ENCODE measurements at places on chromosomes 4 and X.

DNA sequence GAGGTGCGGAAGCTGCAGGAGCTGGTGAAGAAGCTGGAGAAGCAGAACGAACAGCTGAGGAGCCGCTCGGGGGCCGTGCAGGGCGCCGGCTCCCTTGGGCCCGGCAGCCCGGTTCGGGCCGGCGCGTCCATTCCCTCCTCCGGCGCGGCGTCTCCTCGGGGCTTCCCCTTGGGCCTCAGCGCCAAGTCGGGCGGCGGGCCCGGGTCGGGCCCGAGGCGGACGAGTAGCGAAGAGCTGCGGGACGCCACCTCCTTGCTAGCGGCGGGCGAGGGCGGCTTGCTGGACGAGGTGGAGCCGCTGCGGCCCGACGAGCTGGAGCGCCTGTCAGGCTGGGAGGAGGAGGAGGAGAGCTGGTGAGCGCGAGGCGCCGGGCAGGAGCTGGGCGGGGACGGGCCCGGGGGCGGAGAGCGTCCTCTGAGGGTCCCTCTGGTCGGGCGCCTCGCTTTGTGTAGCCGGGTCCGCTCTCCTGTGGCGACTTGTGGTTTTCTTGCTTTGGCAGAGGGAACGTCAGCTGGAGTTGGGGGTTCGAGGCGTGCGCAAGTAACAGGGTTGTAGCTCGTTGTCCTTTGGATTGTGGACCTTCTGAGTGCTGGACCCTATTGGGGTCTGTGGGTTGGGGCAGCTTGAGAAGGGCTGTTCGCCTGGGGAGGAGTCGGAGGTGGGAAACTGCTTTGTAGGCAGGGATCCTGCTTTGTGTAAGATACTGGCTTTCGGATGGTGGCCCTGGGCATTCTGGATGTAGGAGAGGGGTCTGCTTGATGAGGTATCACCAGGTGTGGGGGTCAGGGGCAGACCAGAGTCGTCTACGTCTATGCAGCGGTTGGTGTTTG is 662 bp downstream of the SLAIN2 start:
- peak; percentile 18 for DNase-seq

DNA sequence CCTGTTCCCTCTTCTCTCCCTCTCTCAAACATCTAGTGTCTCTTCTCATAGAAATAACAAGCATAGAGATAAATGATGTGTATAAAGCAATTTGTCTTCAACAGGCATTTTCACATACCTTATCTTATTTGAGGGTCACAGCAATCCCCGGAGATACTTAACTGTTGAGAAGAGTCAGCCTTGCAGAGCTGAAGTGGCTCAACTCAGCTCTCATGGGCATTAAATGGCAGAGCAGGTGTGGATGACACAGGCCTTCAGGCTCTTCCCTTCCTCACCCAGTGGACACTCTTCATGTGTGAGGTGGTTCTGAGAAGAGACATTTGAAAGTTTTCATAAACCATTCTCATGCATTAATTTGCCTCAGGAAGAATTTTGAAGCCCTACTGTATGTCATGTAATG is 134.2 kb downstream of the AFF2 start:
- no peak for DNase-seq

DNA sequence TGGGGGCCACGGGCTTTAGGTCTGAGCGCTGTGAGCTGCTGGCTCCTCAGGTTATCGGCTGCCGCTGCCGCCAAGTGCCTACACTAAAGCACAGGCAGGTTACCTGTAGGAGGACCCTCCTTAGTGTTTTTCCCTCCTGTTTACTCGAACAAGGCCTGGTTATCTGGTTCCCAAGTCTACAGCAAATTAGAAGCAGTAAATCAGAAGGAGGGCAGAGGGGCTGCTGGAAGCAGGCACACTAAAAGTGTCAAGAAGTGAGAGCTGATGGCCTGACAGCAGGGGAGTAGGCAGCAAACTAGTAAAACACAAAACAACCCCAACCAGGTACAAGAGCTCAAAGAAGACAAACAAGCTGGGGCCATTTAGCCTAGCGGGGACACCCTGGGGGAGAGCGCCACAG is 125.0 kb upstream of the PJA1 start:
- no peak for DNase-seq

GRCh38 chr4:153362184-153362583 is 17.7 kb downstream of the MND1 start:
- DNase-seq, result no peak

GRCh38 chrX:18426004-18426320 is 554 bp downstream of the CDKL5 start:
- DNase-seq, result no peak

DNA sequence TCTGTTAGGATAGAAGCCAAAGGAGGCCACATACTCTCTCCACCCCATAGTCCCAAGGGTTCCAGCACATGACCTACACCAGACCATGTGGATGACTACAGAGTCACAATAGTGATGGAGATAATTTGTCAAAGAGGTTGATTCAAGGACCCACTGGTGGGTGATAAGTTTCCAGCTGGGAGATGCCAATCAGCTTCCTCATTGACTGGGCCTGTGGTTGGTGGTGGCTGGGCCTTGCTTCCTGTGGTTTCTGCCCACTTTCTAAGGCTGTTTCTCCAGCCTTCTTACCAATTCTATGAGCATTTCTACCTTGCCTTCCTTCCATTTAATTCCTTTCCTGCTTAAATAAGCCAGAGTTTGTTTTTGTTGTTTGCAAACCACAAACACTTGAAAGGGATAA is 95.5 kb upstream of the CPEB2 start:
- no peak for DNase-seq

- DNase-seq, result no peak
Measured at GRCh38 chr4:138897811-138898226, 117.8 kb upstream of the NOCT start.

DNA sequence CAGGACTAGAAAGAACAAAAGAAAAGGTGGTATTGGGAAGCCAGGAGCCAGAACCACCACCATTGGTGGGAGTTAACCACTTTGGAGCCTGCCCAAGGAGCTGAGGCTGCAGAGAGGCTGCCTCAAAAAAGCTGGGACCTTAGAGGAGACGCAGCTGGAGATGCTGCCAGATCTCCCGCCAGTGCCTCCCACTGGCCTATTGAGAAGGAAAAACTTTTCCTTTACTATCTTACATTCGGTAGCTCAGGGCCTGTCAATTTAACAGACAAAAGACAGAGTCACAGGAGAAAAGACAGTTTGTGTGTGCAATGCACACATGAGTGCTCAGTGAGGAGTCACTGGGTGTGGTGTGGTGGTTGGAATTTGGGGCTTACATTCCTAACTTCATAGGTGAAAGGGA is 52.4 kb upstream of the HPSE start:
- no peak for DNase-seq

- no peak for DNase-seq
Measured at GRCh38 chrX:31057291-31057690, 14.6 kb downstream of the FTHL17 start.

DNA sequence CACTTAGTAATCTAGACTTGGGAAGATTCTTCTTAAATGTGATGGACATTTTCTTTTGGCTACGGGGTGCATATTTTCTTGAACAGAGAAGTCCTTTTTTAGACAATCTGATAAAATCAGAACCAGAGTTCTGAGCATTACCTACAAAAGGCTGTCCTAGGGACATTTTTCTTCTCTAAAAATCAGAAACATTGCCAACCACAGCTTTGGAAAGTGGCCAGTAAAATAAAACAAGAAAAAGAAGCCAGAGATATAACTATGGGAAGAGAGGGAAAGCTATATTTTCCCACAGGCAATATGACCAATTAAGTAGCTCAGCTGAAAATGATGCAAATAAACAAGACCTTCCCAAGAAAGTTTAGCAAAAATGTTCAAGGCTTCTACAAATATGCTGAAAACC is 55.9 kb downstream of the MXRA5 start:
- no peak for DNase-seq

DNA sequence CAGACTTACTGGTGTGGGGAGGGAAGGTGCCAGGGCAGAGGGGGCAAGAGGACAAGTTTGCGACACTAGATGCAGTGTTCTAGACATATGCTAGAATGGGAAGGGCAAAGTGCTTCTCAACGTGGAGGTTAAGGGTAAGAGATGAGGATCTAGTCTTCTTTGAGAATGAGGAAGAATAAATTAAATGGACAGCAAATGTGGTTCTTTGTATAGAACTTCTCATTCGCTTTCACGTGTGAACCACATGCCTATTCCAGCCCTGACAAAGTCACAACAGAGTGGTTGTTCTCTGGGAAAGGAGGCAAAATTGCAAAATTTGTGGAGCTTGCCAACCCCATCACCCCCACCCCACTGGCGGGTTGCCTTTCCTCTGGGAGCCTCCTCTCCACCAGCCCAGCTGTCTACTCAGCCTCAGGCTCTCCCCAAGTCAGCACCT is 1.5 kb upstream of the ANXA5 start:
- no peak for DNase-seq

DNA sequence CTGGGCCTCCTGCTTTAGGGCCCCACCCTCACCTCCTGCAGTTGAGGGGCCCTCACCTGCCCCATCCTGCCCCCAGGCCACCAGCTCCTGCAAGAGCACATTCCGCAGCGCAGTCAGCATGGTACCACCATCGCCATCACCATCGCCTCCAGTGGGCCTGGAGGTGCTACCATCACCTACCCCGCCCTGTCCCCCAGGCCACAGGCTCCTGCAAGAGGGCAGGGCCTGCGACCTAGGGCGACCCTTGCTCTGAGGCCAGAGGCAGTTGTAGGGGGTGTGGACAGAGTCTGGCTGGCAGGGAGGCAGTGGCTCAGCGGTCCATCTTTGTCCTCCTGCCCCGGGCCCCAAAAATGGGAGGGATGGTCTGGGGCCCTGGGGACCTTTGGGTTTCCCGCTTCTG is 3.9 kb upstream of the HAUS7 start:
- no peak for DNase-seq

DNA sequence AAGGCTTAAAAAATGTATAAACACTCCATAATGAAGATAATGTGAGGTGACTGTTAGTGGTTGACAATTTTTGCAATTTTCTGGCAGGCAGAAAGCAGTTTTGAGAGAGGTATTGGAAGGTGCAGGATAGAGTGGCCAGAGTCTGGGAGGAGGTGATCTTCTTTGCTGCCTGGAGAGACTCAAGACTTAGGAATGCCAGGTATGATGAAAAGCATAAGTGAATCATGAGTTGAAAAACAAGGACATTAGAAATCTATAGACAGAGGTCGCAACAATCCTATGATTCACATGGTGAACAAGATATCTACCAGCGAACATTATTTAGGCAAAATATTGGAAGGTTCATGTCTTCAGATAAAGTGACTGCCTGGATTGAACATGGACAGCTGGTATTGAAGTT is 118.5 kb downstream of the CFAP299 start:
- no peak for DNase-seq

- DNase-seq, result no peak
Measured at GRCh38 chrX:47452112-47452511, 30.9 kb downstream of the ZNF41 start.

- DNase-seq, result no peak
Measured at GRCh38 chrX:18884916-18885315, 99.0 kb downstream of the PHKA2 start.

DNA sequence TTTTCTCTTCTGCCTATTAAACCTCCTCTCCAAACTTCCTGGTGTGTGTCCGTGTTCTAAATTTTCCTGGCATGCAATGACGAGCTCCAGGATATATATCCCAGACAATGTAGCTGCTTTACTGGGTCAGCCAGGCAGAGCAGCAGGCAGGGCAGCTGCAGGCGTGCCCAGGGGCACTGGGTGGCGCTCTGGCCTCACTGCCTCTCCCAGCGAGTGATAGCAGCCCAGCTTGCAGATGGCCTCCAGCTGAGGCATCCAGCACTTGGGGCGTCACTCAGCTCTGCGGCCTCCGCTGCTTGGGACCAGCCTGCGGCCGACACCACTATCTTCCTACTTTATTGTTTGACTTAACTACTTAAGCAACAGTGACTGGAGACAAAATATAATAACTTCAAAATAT is 23.0 kb upstream of the UBA6 start:
- DNase-seq, result no peak

DNA sequence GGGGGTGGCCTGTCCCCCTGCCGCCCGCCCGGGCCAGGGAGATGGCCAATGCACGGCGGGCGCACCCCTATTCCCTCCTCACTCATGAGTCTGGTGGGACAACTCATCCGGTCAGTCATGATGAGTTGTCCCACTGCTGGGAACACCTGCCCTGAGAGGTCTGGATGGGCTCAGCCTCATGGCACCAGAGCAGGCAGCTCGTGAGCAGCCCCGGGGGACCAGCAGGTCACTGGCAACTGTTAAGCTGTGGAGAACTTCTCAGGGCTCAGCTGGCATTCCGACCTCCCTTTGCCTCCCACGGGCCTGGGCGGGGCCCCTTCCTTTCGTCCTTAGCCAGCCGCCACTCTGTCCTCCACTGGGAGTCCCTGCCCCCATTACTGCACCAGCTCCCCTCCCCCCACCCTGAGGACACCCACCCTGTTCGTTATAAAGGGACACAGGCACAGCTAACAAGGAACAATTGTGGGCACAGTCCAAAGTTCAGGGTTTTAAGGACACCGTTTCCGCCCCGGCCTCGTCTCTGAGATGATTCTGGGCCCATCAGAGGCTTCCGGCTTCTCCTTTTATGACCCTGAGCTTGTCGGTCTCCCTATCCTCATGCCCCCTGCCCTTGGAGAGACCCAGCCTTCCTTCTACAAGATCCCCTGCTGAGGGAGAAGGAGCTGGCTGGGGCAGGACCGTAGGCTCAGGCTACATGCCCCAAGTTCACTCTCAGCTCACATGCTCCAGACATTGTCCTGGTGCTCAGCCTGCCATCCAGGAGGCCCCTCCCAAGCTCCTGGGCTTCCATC is 14.6 kb upstream of the KIAA0232 start:
- no peak for DNase-seq

DNA sequence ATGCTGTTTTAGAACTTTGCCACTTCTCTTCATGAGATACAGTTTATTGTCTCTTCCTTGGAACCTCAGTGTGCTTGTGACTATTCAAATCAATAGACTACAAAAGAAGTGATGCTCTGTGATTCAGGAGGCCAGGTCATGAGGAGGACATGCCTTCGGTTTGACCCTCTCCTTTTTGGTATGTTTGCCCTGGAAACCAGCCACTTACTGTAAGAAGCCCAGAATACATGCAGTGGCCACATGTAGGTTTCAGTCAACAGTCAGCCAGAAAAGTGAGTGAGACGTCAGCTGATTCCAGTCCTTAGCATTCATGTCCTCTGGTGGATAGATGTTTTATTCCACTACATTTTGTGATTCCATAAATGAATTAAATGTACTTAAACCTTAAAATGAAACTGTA is 328.7 kb downstream of the PCDH18 start:
- DNase-seq, result no peak

DNA sequence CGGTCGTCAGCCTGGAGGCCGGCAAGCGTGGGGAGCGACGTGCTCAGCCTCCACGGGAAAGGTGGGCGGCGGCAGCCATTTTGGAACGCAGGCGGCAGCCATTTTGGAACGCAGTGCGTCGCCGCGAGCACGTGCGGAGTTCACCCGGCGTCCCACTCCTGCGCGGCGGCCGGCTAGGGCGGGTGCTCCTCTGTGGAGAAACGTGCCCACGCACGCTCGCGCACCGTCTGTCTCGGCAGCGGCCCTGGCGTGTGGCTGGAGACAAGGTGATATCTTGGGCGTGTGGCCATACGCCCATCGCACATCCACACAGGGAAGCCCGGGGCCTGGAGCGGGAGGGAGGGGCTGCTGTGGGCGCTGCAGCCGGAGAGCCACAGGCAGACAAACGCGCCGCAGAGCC is 21.1 kb downstream of the CPLX1 start:
- DNase-seq, result no peak

- no peak for DNase-seq
Measured at GRCh38 chrX:32137525-32137924, 1065.7 kb upstream of the FTHL17 start.

- DNase-seq, result no peak
Measured at GRCh38 chr4:126772662-126773061, 860.1 kb upstream of the INTU start.

- no peak for DNase-seq
Measured at GRCh38 chr4:86556791-86557415, 37.2 kb upstream of the PTPN13 start.

GRCh38 chr4:168871632-168872031 is 138.4 kb downstream of the CBR4 start:
- no peak for DNase-seq
